ENCODE measurements at places on chromosomes 1 and 21.

- DNase-seq, result no peak
Measured at GRCh38 chr1:1928231-1929101, 9.4 kb upstream of the TMEM52 start.

DNA sequence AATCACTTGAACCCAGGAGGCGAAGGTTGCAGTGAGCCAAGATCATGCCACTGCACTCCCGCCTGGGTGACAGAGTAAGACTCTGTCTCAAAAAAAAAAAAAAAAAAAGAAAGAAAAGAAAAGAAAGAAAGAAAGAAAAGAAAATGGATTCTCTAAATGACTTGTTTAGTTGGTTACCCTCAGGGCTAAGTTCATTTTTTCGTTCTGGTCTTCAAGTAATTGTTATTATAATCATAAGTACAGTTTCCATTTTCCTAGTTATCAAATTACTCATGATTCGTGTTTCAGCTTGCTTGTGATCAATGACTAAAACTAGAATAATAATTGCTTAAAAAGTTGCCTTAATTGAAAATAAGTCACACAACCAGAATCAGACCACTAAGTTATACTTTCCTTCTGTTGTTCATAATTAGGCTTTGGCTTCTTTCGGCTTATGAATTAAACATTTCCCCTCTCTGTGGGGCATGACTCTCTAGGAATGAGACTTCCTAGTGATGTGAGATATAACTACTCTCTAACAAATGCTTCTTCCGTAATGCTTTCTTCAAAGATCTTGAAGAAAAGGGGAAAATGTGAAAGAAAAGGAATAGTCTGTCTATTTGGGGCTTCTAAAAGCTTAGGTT is 9.6 kb upstream of the RLF start:
- DNase-seq, result no peak

DNA sequence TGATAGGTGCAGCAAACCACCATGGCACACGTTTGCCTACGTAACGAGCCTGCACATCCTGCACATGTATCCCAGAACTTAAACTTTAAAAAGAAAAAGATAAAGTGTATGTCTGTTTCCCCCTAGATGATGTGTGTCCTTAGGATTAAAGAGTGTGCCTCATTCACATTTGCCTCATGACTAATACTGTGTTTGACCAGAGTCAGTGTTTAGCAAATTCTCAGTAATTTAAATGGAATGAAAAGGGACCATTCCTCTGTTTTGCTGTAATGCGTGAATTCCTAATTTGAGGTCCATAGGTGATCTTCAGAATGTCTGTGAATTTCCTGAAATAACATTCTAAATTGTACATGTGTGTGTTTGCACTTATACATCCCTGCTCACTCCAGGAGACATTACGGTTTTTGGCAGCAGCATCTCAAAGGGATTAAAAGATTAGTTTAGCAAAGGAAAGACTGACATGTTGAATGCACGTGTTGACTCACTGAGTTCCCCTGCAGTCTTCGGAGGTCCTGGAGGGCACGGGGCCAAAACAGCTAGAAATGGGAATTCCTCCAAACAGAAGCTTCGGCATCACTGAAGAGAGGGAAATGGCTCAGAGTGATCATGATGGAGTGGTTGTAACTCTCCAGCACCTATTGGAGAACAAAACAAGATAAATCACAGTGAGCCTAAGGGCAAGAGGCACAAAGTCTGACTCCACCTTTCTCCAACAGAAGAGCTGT is 19.1 kb upstream of the SLC35F3 start:
- no peak for DNase-seq

DNA sequence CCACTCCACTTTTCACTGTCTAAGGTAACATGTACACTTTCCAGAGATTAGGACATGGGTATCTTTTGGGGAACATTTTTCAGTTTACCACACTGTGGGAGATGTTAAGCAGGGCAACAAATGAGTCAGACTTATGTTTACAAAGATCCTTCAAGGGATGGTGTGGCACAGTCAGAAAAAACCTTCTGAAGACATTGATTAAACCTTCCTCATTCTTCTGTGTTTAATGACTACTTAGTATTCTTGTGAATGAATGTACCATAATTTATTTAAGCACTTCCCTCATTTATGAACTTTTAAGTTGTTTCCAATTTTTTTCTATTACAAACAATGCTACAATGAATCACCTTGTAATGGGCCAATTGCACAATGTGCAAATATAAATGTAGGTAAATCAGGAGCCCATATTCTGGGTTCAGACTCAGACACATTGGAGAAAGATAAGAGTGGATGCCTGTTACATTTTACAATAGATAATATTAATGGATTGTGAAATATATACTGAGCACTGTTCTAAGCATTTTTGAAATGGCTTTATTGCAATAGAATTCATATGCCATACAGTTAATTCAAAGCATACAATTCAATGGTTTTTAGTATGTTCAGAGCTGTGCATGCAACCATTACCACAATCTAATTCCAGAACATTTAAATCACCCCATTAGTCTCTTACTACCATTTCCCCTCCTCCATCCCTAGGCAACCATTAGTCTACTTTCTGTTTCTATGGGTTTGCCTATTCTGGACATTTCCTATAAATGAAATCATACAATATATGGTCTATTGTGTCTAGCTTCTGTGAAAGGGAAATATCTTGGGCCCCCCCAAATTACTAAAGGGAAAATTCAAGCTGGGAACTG is 1.9 kb upstream of the SFT2D2 start:
- no peak for DNase-seq

GRCh38 chr1:26854906-26855305 is 8.0 kb upstream of the SFN start:
- DNase-seq, result no peak

DNA sequence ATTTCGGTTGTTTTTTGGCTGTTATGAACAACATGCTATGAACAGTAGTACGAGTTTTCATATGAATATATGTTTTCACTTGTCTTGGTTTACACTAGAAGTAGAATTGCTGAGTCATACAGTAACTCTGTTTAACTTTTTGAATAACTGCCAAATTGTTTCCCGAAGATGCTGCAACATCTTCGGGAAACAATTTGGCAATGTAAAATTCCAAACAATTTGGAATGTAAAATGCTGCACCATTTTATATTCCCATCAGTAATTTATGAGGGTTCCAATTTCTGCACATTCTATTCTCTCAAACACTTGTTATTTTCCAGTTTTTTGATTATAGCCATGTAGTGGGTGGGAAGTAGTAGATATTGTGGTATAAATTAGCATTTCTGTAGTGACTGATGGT is 11.6 kb downstream of the PCBP3 start:
- DNase-seq, result no peak

GRCh38 chr21:44463724-44464123 is 8.4 kb downstream of the LRRC3 start:
- DNase-seq, result no peak

- DNase-seq, result no peak
Measured at GRCh38 chr1:223730479-223731132, 18.3 kb downstream of the CAPN2 start.

GRCh38 chr1:103489935-103490334 is 35.6 kb upstream of the RNPC3 start:
- DNase-seq, result no peak

DNA sequence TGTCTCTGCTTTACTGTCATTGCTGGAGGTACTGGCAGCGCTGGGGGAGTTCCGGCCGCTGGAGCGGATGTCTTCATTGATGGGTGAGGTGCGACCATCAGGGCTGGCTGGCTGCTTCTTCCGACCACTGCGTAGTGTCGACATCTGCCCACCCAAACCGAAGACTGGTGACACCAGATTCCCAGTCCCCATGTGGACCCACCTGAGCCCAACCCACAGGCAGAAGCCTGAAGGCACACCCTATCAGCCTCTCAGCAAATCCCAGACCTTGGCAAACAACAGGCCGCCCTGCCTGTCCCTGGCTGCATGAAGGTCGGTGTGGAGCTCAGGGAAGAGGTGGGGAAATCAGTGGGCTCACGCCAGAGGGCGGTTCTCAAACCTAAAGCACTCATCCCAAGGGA is 44.8 kb downstream of the SLC45A1 start:
- DNase-seq, result no peak

- no peak for DNase-seq
Measured at GRCh38 chr1:9691691-9692090, 40.2 kb downstream of the PIK3CD start.

DNA sequence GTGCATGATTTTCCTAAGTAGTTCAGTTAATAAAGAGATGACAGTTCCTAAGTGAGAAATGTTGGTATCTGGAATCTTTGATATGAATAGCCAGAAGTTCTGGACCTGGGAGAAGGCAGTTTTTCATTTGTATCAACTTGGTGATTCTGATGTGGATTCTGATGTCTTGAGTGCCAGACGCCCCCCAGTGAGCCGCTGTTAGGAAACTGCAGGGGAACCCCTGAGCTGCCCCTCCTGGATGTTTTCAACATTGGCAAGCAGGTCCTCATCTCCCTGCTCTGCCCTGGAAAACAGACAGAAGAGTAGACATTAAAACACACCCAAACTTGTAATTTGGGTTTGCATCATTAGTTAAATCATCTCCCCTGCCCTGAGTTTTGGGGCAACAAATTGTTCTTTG is 7.4 kb downstream of the ETS2 start:
- no peak for DNase-seq

- peak; percentile 42 for DNase-seq
Measured at GRCh38 chr1:158124999-158125398, 55.7 kb upstream of the CD1D start.

DNA sequence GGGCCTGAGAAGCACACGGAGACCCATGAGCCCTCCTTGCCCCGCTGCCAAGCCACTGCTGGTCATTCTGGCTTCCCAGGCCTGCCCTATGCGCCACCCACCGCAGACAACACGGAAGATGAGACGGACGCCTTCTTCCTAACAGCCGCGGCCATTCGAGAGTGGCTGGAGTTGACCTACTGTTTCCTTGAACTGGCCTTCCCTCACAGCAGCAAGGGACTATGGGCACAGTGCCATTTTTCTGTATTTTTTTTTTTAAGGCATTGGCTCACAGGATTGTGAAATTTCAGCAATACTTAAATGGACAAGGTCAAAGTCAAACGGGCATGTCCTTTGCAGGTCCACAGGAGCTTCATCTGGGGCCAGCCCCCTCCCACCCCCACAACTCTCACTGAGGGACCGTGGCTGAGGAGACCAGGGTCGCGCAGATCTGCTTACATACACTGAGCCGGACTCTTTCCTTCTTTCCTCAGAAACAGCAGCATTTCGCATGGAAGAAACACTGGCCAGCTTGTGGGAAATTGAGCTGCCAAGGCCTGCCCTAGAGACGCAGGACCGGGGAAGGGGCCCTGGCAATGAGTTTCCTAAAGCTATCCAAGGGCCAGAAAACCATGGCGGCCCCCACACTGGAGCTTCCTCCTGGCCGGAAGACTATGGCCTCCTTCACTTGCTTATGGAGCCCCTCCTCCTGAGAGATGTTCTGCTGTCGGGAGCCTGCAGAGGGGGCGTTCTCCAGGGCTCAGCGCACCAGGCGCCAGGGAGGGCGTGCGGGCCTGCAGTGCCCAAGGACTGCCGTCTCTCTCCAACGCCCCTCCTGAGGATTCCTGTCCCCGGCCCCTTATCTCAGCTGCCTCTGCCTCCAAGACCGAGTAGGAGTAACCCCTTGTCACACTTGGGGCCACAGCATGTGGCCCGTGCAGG is 98.9 kb downstream of the PGBD5 start:
- DNase-seq, result no peak

DNA sequence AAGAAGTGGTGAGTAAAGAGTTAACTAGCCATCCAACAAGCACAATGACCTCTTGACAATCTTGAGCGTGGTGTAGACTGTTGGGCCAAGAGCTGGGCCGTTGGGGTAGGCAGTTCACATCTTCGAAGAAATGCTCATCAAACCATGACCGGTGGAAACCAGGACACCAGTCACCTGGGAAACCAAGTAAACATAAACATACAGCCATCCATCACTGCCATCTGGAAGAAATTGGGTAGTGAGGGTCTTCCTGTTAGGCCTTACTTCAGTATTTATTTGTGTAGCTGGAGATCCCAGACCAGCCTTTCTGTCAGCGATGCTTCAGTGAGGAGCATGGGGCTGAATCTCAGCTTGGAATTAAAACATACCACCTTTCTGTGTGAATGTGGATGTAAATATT is 108.1 kb upstream of the HAO2 start:
- DNase-seq, result no peak

DNA sequence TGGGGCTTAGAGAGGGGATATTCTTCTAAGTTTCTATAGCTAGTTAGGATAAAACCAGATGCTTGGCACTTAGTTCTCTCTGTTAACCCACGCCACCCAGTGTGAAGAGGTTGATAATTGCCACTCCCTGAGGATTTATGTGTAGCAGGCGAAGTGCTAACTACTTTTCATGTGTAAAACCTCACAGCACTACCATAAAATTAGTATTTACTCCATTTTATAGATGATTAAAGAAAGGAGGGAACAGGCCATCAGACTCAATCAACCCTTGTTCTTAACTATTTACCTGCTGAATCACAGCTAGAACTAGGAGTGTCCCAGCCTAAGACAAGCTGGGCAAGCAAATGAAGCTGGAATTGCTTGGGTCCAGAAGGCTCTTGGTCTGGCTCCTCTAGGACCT is 8.9 kb downstream of the LIN28A start:
- DNase-seq, result no peak

- DNase-seq, result no peak
Measured at GRCh38 chr1:19273106-19273843, 15.3 kb downstream of the AKR7A3 start.

DNA sequence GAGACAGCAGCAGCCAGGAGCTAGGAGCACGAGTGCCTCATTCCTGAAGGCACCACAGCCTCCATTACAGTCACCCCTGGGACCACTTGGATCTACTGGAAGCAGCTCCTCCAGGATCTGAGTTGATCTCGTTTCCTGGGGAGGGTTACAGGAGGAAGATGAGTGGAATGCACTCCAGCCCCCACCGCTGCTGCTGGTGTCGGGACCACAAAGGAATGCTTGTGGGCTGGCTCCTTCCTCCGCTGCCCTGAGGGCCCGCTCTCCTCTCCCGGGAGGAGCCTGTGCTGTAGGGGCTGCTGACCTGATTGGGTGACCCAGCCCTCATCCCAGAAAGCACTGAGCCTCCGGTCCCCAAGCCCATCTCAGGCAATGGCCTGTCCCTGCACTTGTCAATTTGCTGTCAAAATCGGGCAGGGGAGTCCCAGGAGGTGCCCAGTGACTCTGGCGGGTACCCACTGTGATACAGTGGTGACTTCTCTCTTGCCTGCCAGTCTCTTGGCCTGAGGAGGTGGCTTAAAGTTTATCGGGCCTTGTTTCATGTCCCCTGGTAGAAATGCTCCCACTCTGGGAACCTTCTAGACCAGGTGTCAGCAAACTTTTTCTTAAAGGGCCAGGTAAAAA is 23.1 kb downstream of the IL10RB start:
- DNase-seq, result no peak

- DNase-seq, result no peak
Measured at GRCh38 chr1:221632072-221632471, 109.8 kb downstream of the DUSP10 start.

DNA sequence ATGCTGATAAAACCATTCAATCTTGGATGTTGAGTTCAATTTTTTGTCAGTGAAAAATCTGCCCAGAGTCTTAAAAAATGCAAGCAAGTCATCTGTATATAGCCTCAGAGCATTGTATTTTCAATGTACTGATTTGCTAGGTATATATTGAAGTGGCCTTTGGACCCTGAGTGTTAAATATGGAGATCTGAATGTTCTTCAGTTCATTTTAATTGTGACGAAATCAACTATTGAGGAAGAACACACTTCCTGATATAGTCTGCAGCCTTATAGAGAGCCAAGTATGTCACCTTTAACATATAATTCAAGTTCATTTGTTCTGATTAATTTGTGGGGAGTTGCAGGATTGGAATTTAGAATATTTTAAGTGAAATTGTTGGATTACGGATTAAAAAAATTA is 128.1 kb downstream of the ST6GALNAC3 start:
- no peak for DNase-seq
